ENCODE measurements at places on chromosomes 3 and 15.

DNA sequence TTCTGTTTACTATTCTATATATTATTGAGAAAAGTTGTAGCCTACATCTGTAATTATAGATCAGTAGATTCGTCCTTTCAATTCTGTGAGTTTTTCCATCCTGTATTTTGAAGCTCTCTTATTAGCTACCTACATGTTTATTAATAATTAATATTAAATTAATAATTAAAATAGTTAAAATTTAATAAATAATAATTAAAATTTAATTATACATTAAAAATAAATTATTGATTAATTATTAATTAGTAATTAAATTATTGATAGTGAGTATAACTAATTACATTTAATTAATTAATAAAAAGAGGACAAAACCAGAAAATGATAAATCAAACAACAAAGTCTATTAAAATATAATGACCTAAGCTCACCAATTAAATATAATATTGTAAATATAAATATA lies 606.6 kb upstream of the ROBO1 start:
- DNase-seq: no peak

- no peak for DNase-seq
Measured at GRCh38 chr15:45114751-45115085, 592 bp downstream of the DUOXA2 start.

DNA sequence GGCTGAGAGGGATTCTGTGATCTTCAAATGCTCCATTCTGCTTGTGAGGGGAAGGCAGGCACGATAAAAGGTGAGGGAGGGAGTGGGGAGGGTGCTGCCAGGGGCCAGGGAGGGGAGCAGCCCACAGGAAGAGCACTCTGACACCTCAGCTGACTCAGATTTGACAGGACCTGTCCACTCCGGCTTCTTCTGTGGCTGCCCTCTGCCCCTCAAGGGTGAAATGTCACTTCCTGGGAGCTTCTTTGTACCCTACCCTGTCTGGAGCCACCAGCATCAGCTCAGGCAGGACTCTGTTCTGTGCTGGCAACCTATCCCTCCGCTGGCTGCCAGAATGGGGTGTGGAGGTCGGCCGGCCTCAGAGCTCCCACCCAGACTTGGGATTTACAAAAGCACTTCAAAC lies 114.0 kb upstream of the HACD2 start:
- DNase-seq: no peak

GRCh38 chr3:167032267-167032876 lies 347.7 kb downstream of the ZBBX start:
- peak; percentile 16 for DNase-seq

- no peak for DNase-seq
Measured at GRCh38 chr3:30130391-30130790, 476.0 kb upstream of the TGFBR2 start.

DNA sequence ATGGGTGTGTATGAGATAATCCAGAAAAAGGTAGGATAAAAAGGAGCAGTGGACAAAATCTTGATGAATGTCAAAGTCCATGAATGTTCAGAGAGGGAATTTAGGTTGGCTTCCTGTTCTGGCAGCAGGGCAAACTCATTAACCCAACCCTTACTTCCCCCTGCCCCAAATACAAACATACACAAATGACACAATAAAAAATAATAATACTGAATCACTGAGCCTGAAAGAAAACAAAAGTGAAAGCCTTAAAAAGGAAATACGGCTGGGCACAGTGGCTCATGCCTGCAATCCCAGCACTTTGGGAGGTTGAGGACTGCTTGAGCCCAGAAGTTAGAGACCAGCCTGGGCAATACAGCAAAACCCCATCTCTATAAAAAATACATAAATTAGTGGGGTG lies 62.9 kb downstream of the GPR176 start:
- DNase-seq: no peak

DNA sequence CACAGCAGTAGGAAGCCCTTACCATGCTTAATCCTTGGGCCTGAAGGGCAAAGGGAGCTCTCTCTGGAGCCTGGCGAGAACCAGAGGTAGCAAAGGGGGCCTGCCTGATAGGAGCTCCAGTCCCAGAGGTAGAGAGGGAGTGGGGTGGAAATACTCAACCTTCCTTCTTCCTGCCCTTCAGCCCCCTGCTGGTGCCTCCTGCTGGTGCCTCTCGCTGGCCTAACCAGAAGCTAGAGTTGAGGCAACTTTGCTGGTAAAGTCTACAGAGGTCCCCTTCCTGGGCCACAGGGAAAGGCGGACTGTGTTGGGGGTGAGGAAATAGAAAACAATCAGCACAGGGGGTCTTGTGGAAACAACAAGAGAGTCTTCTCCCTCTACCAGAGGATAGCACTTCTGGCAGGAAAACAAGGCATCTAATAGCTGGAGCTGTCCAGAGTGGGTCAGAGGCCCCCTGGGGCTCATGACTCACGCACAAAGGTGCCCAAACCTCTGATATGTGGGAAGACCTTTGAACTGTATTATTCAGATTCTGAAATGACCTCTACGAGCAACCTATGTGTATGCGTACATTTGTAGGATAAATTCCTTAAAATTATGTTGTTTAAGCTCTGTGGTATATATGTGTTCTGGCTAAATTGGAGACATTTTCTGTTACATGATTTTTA lies 133.9 kb downstream of the LRRC28 start:
- DNase-seq: no peak

GRCh38 chr3:100650651-100651619 lies 41.5 kb downstream of the ADGRG7 start:
- DNase-seq: peak; percentile 14

DNA sequence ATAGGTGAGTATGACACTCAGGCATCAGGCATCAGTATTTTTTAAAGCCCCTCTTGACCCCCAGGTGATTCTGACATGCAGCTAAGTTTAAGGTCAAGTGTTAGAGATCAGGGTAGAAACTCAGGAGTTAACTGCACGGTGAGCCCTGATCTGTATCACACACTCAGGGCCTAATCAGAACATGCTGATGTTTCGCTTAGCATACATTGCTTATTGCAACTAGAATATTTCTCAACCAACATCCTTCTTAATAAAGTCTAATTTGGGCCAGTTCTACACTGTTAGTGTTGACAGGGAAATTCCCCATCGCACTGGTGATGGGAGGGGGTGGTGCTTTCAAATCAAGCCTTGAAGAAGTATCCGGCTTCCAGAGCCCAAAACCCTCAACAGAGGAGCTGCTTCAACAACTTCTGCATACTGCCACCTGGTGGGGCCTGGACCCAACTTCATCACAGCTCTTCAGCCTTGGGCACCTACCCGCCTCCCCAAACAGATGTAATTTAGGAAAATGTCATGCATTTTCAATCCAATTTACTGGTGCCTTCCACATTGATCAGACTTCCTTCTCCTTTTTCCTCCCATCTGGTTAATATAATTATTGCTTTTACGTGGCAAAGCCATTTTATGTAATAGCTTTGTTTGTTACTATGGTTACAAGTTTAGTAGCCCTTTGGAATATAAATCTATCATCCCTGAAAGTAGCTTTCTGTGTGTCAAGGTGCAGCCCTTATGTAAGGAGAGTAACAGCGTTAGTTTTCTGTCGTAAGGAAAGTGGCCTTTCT lies 312.2 kb downstream of the RORA start:
- DNase-seq: peak; percentile 73

DNA sequence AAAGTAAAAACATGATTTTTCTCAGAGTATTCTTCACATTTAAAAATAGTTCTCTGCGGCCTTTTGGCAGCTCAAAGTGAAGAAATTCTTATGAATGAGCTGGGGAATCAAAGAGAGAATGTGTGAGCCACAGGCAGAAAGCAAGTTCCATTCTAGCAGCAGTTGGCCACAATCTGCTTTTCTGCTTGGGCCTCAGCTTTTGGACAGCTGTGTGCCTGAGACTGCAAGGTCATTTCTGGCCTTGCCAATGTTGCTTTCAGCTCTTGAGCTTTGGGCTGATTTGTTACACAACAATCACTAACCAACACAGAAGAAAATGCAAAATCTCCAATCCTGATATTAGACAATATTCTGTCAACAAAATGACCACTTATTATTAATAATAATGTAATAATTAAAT lies 14.4 kb upstream of the TM4SF4 start:
- DNase-seq: no peak

- no peak for DNase-seq
Measured at GRCh38 chr3:81500039-81500438, 261.4 kb downstream of the GBE1 start.

GRCh38 chr3:185308126-185308754 lies 54.4 kb upstream of the EHHADH start:
- DNase-seq: peak; percentile 59

DNA sequence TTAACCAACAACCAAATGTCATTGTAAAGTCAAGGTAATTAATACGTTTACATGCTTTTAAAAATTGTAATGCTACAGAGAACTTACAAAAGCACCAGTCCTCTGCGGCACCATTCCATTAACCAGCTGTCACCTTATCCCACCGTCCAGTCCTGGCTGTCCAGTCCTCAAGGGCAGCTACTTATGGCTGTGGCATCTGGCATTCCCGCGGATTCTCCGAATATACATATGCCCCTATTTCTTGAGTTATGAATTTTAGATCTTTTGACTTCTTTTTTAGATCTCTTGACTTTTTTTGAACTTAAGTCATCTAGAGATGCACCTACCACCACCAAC lies 382 bp upstream of the POMGNT2 start:
- DNase-seq: peak; percentile 25

- no peak for DNase-seq
Measured at GRCh38 chr3:185283374-185283935, 29.6 kb upstream of the EHHADH start.

GRCh38 chr3:13507570-13508339 lies 27.6 kb downstream of the HDAC11 start:
- DNase-seq: peak; percentile 43

DNA sequence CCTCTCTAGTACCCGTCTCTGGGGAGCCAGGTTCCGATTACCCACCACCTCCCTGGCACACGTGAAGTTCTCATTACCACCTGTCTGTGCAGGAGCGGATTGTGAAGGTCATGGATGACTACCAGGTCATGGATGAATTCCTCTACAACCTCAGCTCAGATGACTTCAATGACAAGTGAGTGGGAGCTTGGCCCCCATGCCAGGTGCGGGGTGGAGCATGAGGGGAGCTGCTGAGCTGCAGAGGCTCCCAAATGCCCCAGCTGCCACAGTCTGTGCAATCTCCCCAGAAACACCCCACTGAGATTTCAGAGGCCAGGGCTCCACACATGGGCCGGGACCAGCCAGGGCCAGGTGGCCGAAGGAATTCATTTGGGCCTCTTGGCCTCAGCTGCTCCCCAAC lies 34.3 kb downstream of the DNAH1 start:
- no peak for DNase-seq

DNA sequence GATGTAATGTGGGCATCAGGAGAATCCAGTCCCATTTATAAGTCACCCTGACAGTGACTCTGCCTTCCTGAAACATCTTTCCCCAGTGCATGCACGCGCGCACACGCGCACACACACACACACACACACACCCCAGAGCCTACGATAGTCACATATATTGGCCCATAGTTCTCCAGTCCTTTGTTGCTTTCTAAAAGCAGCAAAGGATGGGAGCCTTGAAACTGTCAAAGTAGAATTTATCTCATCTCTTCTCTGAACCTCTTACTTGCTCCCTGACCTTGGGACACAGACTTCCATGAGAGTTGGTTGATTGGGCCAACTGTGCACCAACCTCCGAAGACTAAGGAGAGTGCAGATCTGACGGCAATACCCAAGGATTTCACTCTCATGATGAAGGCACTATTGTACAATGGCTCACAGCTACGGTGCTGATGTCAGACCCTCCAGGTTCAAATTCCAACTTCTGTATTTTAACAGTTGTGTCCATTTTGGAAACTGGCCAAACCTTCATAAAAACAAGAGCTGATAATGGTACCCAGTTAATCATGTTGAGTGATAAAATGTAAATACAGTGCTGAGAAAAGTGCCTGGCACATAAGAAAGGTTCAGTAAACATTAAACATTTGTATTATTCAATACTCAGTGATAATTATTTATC lies 8.3 kb downstream of the CPA3 start:
- no peak for DNase-seq

DNA sequence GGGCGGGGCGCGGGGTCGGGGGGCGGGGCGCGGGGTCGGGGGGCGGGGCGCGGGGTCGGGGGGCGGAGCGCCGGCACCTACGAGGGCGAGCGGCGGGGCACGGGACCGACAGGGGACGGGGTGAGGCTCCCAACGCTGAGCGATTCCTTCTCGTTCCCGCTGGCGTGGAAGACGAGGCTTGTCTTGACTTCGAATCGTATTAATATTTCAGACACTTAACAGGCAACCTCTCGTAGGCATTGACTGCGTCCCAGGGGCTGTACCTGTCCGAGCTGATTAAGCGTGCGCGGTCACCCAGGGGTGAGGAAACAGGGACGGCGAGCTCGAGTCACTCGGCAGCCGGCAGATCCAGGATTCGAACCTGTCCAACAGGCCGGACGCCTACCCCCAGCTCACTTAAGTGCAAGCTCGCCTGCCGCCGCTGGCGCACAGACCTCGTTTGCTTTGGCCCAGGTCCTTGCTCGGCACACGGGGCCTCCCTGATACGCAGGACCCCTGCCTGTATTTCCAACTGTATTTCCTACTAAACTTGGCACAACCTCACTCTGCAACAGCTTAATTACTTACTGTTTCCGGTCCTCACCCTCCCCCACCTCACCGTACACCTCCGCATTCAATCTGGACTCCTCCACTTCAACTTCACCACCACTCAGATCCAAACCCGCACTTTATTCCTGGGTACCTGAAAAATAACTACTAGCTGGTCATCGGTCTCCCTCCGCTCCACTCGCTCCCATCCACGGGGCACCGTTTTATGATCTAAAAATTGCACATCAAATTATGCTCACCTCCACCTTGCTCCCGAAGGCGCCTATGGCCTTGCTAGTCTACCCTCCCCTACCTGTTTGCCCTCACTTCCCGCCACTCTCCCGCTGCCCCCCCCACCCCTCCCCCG lies 722 bp upstream of the ZXDC start:
- DNase-seq: peak; percentile 35

DNA sequence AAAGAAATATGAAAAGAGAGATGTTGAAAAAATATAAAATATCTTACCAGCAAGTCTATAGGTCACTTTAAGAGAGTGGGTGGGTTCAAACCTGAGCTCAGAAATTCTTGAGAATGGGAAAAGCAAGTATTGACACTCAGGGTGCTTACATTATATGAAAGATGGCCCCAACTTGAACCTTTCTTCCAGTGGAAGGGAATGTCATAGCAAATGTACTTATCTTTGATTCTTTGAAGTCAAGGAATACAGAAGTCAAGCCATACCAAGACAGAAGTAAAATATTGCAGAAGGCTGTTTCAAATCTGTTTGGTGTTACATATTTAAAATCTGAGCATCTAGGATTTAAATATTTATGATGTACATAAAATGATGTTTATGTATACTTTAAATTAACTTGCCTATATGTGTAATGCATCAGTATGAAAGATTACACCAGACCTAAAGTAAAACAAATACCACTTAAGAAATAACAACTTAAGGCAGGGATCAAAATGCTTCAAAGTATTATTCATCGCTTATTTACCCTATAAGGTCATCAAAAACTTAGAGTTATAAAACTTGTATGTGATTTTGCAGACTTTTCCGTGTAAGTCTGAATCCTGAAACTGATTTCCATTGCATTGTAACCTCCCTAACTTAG lies 8.7 kb downstream of the MME start:
- DNase-seq: no peak

DNA sequence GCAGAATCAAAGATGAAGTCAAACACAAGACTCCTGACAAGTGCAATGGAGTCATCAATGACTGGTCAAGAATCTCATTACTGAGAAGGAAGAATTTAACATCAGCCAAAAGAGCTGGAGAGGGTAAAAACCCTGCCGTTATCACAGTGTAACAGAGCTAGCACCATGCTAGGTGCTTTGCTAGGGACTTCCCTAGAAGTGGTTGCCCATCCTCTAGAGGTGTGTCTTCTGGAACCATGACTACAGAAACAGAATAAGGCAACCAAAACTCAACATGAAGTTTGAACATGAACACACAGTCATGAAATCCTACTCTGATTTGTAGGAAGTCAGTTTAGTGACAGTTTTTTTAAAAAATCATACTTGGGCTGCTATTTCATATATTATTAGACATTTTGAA lies 9.5 kb downstream of the ACAD11 start:
- DNase-seq: no peak
